Lower lobe of right lung (tissue), 2 donors: ENCODE measurements at places on chromosomes 7 and 10.
A peak's percentile ranks its signal among the peaks of the same experiment; 100 is the strongest.

DNA sequence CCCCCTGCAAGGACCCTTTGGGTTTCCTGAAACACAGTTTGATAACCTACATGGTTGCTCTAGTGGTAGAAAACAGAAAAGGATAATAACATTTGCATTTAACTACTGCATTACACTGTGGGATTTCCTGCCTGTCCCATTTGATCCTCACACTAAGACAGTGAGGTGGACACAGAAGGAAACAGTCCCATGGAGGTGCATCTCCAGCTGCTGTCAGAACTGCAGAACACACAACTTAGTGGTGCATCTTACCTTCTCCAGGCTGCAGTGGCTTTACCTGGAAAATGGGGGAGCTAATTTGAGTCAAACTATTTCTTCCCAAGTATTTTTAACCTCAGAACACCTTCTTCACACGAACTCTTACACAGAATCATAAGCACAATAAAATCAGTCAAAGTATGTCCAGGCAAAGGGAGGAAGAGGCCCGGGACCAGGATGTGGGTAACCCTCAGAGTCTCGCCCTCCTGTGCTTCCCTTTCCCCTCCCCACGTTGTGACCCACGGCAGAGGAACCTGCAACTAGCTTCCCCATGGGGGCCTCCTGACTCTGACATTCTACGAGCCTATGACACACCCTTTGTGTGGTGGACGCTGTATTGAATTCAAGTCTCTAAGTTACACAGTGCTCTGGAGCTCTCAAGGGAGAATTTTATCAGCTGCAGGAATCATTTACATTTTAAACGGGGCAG lies 33.7 kb downstream of the SCRN1 start:
- peak; percentile 57 for DNase-seq

DNA sequence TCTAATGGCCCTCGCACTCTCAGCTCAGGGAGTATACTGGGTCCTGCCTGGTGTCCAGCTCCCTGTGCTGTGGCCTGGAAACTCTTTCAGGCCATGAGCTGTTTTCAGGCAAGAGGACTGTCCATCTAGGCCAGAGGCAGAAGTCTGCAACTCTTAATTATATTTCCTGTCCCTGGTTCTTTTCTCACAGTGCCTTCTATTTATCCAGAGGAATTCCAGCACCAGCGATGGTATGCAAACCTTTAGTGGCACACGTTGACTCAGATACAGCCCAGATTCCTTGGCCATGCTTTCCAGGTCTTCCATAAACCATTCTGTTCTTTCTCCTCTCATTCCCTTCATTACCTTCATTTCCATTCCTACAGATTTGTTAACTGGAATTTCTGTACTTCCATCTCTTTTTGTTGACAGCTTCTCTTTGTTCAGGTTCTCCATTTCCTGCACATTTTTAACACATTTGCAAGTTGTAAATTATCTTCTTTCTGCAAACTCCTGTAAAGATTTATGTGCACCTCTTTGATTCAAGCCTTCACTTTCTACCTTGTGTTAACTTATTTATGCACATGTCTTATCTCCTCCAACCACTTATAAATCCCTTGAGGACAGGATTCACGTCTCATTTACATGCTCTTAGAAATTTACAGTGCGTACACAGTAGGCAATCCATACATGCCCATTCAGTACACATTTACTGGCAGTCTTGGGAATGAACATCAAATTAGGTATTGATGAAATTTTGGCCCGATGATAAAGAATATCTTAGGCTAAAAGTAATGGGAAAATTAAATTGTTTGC lies 172.1 kb downstream of the CELF2 start:
- no peak for DNase-seq

DNA sequence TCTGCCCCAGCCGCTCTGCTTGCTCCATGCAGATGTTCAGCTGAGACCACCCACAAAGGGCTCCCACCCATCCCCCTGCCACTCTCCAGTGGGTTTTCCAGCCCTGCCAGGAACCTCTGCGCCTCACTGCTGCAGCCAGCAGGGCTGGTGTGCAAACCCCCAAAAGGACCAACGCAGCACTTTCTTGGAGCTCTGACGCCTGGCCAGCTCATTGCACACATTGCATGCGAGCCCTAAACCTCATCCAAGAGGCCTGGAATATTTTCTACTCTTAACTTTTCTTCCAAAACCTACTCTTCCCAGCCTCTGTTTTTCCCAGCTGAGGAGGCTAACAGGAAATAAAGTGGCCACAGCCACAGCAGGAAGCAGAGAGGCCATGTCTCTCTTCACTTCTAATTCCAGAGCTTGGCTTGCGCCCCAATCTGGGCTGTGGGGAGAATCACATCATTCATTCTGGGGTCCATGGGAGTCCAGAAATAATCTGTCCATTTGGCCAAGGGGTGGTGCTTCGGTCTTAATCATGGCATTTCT lies 4.6 kb upstream of the FAM170B start:
- no peak for DNase-seq

GRCh38 chr10:120415709-120416330 lies 41.2 kb upstream of the PLPP4 start:
- no peak for DNase-seq

DNA sequence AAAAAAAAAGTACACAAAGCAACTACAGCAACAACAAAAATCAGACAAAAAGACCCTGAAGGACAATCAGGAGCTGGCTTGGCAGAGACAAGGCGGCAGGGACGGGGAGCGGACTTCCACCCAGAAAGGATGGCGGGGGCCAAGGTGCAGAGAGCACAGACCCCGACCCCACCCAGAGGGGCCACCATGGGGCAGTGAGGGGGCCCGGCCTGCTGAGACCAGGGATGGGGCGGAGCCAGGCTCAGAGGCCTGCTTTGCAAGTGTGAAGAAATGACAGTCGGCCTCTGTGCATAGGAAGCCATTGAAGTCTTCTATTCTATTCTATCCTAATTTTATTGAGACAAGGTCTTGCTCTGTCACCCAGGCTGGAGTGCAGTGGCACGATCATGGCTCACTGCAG lies 82.0 kb downstream of the ELFN1 start:
- peak; percentile 35 for DNase-seq

- no peak for DNase-seq
These were observed 4.6 kb downstream of the SH2B2 start for GRCh38 chr7:102291056-102291915.

DNA sequence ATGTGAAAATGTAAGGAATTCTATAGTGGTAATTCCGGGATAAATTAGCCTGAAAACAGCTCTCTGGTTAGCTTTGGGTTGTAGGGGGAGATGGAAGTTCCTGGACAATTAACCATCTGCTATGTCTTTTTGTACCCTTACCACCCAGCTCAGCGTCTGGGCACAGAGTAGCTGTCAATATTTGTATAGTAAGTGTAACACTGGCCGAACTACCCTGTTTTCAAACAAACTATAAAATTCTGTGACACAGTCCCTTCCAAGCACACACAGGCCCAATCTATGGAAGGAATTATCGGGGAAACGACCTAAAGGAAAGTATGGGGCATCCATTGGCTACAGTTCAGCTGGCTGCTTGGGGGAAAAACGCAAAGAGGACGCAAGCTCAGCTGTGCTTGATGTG lies 869 bp upstream of the LHFPL3 start:
- DNase-seq: no peak

DNA sequence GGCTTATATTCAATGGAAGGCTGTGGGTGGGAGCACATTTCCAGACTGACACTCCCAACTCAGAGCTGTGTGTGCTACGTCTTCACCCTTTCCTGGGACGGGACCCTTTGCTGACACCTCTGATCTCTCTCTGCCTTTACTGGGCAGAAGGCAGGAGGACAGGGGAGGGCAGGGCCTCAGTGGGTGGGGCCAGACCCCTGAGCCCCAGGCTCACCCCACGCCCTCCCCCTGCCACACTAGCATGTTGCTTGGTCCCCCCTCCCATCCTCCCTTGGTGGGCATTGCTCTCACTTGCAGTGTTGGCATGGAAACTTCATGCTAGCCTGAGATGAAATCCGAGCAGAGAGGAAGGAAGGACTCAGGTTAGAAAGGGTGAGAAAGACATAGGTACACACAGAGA lies 18.4 kb downstream of the TMEM273 start:
- no peak for DNase-seq

DNA sequence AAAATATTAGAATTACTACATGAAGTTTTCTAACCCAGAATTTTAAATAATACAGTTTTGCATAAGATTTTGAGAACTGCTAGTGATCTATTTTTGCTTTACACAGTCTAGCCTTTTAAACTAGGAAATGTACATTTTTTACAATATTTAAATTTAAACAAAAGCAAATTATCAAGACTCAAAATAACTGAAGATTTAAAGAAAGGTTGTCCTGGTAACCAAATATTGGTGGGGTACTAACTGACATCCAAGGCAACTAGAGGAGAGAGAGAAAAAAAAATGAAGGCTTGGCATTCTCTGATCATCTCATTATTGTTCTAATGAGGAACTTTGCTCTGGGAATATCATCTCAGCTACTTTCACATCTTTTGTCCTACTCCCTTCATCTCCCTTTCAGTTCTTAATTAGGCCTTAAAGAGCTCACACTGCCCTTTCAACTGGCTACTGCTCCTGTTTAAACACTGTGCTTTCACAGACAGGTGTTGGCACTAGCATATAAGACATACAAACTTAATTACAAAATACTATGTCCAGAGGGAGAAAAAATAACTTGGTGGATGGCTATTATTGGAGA lies 33.7 kb downstream of the RAB11FIP2 start:
- no peak for DNase-seq

DNA sequence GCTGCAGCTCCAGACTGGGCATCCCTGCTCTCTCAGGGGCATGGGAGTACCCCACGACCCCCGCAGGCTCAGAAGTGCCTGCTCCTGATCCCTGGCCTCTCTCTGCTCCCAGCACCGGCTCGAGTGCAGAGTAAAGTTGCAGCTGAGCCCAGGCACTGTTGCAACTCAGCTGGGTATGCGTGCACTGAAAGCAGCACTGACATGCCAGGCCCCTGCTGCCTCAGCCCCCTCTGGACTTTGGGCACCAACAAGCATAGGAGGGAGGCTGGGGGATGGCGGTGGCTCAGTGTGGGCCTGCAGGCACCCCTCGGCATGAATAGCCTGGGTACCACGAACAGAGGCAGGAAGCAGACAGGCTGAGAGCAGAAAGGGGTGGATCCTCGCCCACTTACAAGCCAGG lies 295.3 kb downstream of the GRM8 start:
- DNase-seq: no peak

DNA sequence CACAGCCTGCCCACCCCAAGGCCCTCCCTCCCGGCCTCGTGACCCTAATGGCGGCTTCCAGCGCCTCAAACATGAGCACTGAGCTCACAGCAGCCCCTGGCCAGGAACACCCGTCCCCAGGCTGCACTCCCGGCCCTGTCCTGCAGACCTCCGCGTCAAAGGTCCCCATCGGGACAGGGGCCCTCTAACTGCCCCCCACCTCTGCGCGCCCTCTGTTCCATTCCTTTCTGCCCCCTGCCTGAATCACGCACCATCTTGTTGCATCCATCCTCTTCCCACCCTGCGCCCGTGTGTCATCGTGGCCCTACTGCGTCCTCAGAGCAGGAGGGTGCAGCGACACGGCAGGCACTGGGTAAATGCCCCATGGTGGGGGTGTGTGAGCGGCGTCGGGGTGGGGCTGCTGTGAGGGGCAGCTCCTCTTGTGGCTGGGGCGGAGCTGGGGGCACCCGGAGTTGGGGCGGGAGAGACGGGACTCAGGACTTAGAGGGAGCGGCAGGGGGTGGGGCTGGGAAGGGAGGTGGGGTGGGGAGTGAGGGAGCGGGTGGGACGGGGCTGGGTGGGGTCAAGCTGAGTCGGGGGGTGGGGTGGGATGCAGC lies 13.4 kb downstream of the SLC29A4 start:
- DNase-seq: peak; percentile 34

- DNase-seq: no peak
These were observed 175.8 kb upstream of the KAT6B start for GRCh38 chr10:74650613-74651012.

- DNase-seq: no peak
These were observed 58.7 kb downstream of the ITGA8 start for GRCh38 chr10:15660990-15661389.

DNA sequence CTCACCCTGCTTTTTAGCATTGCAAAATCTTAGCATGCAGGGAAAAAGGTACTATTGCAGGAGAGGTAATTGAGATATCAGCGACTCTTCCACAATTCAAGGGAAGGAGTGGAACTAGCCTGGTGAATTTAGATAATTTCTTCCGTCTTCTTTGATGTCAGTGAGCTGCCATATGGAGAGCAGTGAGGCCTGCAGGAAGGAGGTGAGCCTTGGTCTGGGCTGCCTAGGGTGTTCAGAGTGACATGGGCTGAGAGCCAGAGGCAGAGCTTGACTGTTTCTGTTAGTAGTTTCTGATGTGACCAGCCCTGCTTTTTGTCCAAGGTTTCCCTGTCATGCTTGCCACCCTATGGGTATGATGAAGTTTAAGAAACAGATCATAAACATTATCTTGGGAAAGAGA lies 28.6 kb downstream of the KAT6B start:
- DNase-seq: no peak

DNA sequence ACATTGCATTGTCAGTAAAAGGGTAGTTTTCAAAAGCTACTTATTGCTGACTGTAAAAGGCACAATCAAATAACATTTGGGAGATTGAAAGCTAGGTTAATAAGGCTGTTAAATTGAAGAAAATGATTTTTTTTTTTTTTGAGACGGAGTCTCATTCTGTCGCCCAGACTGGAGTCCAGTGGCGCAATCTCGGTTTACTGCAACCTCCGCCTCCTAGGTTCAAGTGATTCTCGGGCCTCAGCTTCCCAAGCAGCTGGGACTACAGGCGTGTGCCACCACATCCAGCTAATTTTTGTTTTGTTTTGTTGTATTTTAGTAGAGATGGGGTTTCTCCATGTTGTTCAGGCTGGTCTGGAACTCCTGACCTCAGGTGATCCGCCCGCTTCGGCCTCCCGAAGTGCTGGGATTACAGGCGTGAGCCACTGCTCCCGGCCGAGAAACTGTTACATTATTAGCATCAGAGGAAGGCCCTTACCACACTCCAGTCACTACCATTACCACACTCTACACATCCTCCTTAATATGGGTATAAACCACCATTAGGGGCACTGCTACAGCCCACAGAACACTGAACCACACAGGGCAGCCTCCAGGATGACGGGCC lies 1.0 kb downstream of the CYP51A1 start:
- no peak for DNase-seq

- DNase-seq: no peak
These were observed 11.8 kb downstream of the UBN2 start for GRCh38 chr7:139242741-139243281.

DNA sequence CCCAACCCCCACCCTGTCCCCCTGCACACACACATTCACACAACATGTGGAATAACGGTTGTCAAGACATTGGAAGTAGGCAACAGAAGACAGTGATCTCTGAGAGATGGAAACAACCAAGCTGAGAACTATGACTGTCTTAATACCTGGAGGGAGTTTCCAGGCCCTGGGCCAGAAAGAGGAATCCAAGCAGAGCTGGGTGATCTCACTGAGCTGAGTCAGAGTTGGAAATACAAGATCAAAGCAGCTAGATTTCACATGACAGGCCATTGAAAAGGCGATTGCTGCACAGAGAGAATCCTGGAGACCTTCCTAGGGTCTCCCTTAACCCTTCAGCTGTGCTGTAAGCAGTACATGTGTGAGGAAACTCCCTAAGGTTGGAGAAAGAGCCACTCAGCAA lies 165.8 kb upstream of the PRSS1 start:
- DNase-seq: no peak
